ENCODE measurements at places on chromosomes 3 and 15.

- no peak overlapping the region for H3K4me3 ChIP-seq
- H3K36me3 ChIP-seq, result no peaks in the 10 kb centered on the region
- H3K27ac ChIP-seq, result no peak overlapping the region
- DNase-seq, result no peak
- H3K27me3 ChIP-seq, result no peaks in the 10 kb centered on the region
Observed at GRCh38 chr3:61646360-61646759, 85.0 kb downstream of the PTPRG start.

DNA sequence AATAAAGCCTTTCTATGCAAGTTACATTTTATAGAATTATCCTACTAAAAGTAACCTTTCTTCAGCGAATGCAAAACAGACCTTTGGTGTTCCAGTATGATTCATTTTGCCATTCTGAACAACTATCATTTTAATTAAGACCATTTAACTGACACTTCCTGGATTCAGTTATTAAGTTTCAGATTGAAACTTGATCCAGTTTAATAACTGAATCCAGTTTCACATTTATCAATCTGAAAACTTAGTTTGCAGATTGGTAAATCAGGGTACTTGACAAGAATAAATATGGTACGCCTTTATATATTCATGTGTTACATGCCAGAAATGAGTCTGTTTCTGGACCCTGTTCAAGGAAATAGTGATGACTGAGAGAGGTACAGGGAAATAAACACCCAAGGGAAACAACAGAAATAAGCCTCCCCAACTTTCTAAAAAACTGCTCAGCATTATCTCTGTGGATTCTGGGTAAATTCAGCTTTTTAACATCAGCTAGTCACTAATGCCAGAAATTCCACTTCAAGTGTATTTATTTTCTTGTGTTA is 23.3 kb upstream of the NFKBIZ start:
- DNase-seq, result no peak
- no peak overlapping the region for H3K27ac ChIP-seq
- H3K36me3 ChIP-seq, result no peaks in the 10 kb centered on the region
- no peak overlapping the region for H3K4me3 ChIP-seq
- H3K4me1 ChIP-seq, result peaks cover 5% of the 10 kb centered on the region

DNA sequence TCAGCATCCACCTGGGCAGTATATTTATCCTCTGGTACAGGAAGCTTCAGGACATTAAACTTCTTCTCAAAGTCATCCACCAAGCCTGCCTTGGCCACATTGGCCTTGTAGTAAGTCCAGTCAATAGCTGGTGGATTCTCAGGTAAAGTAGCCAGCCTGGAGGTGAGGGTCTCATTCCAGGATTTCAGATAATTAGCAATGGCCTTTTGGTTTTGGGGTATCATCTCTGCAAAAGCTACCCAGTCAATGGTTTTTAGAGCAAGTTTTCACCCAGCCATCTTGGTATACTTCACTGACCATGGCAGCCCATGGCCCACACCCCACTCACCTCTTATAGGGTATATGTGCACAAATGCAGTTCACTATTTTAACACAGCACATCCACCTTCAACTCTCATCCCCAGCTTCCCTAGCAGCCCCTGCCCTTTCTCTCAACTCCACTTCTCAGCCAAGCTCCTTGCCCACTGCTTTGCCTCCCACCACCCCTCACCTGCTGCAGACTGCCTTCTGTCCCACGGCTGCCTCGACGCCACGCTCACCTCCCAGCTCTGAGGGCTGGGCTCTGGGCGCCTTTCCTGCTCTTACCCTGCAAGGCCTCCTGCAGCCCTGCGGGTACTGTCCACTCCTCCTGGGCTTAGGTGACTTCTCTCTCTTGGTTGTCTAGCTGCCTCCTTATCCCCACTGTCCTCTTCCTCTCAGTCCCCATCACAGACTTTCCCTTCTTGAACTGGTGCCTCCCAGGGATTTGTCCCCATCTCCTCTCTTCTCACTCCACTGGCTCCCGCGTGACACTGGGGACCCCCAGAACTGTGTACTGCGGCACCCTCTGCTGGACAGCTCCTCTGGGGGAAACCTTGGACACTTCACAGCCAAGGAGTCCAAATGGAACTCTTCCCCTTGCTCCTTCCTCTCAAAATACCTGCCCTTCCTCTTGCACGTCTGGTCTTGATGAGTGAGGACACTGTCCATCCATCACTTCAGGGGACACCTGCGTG is 1.7 kb upstream of the TGM5 start:
- DNase-seq, result no peak
- H3K4me3 ChIP-seq, result no peak overlapping the region
- no peak overlapping the region for H3K27ac ChIP-seq
- H3K4me1 ChIP-seq, result no peaks in the 10 kb centered on the region
- H3K27me3 ChIP-seq, result no peaks in the 10 kb centered on the region

DNA sequence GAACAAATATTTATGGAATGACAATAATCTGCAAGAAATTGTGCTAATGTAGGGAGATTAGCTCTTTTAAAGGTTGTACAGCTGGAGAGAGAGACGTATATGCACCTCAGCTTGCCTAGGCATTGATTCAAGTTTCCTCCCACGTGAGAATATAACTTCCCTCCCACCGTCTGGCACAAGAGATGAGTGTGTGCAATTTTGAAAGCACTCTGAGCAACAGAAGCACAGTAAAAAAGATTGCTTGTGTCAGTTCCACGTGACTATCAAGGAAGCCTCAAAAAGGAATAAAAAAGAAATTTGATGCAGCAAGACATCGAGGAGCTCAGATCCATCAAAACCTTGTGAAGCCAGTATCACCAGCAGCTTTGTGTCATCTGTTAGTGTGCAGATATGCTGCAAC is 435.3 kb downstream of the TUSC7 start:
- H3K27me3 ChIP-seq, result no peaks in the 10 kb centered on the region
- DNase-seq, result no peak
- no peak overlapping the region for H3K4me3 ChIP-seq
- H3K27ac ChIP-seq, result no peak overlapping the region
- no peaks in the 10 kb centered on the region for H3K36me3 ChIP-seq

DNA sequence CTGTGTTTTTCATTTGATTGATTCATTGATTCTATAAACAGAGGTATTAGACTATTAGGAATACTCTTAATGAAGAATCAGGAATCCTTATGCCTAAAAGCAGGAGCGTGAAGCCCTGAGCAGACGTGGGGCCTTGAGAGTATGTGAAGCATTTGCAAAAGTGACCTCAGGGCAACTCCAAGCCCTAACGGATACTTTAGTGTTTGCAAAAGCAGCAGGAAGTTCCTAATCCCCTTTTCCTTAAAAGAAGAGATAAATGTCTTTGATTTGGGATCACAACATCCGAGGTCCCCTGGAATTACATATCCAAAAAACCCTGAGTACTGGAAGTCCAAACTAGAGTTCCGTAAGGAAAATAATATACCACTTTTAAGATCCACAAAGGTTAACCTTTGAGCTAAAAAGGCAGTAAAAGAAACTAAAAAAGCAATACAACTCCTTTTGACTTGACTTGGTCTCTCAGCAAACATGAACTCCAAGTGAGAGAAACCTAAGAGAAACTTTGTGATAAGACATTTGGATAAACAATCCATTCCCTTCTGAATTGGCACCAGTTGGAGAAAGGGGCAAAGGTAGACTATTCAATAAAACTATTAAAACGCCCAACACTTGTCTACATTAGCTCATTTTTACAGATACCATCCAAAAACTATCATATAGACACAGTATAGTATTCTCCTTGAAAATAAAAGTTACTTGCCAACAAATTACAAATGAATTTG is 27.4 kb downstream of the PRTG start:
- H3K4me1 ChIP-seq, result no peaks in the 10 kb centered on the region
- no peak for DNase-seq
- H3K36me3 ChIP-seq, result no peaks in the 10 kb centered on the region
- no peaks in the 10 kb centered on the region for H3K27me3 ChIP-seq
- H3K27ac ChIP-seq, result no peak overlapping the region
- no peak overlapping the region for H3K4me3 ChIP-seq
